Pons (tissue), 1 donor: ENCODE measurements at places on chromosomes 1 and 21.

DNA sequence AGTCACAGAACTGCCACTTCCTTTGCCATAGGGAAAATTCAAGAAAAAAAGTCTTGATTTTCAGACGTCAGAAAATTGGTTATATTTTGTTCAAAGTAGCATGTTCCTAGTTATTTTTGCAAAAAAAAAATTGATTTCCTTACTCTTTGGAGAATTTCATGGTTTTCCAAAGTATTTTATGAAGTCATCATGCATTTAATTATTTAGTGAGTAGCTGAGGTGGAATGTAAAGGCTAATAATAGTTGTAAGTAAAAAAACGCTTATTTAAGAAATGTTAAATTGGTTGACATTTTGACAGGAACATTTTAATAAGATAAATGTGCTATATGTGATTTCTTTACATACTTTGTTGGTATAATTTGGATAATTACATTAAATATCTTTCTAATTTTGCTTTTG is 20.8 kb downstream of the TSEN15 start:
- DNase-seq: no peak

- DNase-seq: no peak
These were observed 2.0 kb upstream of the FCER1A start for GRCh38 chr1:159300146-159300545.

DNA sequence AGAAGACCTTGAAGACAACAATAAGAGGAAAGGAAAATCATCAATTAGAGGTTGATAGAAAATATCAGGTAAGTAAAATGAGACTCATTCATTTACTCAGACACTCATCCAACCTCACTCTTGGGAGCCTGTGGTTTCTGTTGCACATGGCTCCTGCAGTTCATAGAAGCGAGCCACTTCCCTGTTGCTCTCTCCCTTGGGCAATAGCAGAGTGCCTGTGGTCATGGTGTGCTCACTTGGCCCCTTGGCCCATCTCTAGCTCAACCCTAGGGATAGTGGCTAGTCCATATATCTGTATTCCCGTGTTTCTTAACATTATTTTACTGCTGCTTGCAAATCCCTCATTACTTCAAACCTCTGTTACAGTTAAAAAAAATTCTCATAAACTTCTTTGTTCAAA is 368.6 kb downstream of the PTPRC start:
- DNase-seq: no peak

DNA sequence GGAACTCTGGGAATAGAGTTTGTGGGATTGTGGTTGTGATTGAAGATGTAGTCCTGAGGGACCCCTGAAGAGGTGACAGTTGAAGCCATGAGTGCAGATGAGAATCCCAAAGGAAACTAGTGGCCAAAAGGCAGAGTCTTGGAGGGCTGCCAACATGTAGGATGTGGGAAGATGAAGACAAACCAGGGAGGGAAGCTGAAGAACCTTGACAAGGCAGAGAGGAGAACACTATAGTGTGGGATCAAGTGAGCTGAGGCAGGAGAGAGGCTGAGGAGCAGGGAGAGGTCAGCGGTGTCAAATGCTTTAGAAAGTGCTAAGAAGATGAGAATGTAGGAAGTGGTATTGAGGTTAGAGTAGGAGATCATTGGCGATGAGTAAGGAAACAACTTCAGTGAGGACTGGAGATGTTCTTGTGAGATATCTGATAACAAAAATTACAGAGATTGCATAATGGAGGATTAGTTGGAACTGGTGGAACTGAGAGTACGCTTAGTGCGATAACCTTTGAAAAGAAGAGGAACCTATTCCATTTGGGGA is 88.5 kb upstream of the VCAM1 start:
- no peak for DNase-seq

DNA sequence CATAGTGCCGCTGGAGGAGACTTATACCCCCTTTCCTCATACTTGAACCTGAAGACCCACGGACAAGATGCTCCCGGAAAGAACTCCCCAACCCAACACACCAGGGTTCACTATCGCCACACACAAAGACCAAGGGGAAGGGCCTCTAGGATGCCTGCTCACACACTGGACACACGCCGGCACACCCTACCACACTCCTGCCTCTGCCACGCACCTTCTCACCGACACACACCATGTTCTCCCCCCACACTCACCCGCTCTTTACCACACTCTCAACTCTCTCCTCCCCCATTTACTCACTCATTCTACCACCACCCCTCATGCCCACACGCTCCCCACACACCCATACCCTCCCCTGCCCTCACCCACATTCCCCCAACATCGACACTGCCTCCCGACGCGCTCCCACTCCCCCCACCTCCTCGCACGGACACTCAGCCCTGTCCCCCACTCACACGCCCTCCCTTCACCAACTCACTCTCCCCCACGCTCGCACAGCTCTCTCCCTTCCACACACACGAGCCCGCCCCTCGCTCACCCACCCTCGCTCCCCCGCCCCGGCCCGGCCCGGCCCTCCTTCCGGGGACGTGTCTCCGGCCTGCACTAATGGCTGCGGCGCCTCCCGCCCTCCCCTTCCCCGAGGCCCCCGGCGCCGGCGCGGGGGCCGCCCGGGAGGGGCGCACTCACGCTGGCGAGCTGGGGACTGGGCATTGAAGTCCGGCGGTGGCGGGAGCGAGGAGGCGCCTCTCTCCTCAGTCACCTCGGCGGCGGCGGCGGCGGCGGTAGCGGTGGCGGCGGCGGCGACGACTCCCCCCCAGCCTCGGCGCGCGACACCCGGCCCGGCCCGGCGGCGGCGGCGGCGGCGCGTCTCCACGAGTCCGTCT is 626 bp downstream of the PTP4A2 start:
- DNase-seq: peak; percentile 83

DNA sequence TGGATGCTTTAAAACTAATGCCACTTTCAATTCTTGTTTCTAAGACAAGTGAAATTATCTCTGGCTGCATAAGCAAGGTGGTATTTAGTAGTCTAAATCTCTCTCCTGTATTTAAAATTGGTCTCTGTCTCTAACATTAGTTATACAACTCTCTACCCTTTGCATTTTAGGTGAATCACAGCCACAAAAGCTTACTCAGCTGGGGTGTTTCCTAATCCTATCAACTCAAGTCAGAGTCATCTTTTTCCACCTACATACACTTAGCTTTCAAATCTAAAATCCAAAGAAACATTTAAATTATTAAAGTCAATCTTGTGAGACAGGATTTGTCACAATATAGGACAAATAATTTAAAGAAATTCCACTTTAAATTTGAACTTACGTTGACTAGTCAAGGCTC is 255.1 kb upstream of the CXADR start:
- no peak for DNase-seq

DNA sequence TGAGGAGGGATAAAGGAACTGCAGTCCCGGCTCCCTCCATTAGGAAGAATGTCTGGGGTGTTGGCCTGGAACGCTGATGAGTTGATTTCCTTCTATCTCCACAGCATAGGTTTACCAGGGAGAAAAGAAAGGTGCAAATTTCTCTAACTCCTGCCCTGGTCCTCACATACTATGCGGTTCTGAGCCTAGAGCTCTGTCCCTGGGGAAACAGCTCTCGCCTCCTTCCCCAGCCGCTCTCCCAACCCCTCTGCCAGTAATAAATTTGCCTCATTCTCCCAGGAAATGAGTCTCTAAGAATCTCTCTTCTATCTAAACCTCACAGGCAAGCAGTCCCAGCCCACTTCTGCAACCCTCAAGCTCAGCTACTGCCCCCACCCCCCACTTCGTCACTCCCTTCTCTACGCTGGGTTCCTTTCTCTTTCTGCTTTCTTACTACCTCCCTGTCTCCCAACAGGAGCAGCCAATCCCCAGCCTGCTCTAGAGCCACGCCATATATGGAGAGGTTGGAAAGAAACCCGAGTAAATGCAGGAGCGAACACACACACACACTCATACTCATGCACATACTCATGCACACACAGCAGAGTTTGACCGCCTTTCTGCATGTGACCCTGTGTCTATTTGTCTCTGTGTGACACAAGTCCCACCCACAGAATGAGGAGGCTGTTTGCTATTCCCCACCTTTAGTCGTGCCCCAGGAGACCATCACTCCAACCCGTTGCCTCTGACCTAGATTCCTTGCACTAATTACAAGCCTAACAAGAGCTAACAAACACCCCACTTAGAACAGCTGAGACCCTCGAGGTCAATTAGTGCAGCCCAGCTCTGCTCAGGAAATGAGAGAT is 13.4 kb downstream of the PLEKHO1 start:
- DNase-seq: peak; percentile 87

DNA sequence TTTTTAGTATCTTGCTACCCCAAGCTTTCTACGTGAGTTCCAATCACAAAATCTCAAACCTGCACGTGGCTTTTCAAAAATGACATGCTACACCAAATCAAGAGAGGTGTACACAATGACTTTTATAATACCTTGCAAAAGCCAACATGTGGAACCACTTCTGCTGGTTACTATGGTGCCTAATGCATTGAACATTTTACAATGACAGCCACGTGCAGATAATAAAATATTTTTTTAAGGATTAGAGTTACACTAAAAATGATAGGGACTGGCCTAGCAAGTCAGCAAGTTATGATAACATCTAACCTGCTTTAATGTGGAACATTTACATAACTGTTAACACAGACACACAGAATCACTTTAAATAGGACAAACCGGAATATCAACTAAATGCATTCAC is 30.2 kb downstream of the EYA3 start:
- DNase-seq: no peak

- no peak for DNase-seq
These were observed 22.3 kb downstream of the NR5A2 start for GRCh38 chr1:200049810-200050209.

- DNase-seq: no peak
These were observed 114.0 kb downstream of the KCNN3 start for GRCh38 chr1:154755858-154756730.

DNA sequence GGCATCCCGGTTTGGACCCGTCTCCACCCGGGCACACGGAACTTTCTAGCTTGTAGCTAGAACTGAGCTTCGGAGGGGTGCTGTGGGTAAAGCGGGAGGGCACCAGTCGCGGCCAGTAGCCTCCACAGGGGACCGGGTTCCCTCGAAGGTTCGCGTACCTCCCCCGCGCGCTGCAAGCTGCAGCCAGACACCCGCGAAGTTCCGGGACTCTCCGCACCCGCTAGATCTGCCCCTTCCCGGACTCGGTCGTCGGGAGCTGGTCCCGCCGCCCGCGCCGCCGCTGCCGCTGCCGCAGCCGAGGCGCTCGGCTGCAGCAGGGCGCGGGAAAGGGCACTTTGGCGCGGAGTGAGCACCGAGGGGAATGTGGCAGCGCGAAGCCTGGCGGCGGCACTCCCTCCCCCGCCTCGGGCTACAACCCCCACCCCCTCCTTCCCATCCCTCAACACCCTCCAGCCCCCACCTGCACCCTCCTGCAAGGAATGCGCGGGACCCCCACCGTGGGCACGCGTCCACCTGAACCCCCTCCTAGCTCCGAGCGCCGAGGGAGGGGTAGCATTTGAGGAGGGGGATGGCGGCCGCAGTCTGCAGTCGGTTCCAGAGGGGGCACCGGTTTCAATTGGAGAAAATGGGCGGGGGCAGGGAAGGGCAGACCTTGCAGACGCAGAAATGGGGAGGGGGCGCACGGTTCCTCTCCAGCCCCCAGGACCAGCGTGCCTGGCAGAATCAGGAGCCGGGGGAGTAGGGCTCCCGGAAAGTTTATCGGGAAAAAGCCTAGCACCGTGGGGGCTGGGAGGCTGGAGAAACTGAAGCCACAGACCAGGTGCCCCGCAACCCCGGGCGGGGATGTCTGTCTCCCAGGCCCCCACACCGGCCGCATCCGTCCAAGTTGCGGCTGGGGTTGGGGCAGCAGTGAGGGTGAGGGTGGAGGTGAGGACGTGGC is 968 bp downstream of the CSMD2 start:
- DNase-seq: no peak

DNA sequence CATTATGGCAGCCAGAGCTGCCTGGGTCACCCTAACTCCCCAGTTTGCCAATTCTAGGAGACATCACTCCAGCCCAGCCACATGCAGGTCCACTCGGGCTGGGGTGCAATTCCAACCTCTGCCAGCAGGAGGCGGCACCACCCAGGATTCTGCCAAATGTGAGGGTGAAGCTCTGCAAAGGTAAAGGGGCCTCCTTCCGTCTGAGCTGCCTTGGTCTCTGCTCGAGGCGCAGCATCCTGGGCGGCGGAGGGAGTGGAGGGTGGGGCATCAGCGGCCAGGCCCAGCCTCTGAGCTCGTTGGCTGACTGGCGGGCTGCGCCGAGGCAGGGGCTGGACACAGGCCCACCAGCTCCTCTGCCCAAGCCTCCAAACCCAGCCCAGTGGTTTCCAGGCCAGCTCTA is 63.8 kb downstream of the ARHGEF16 start:
- no peak for DNase-seq

DNA sequence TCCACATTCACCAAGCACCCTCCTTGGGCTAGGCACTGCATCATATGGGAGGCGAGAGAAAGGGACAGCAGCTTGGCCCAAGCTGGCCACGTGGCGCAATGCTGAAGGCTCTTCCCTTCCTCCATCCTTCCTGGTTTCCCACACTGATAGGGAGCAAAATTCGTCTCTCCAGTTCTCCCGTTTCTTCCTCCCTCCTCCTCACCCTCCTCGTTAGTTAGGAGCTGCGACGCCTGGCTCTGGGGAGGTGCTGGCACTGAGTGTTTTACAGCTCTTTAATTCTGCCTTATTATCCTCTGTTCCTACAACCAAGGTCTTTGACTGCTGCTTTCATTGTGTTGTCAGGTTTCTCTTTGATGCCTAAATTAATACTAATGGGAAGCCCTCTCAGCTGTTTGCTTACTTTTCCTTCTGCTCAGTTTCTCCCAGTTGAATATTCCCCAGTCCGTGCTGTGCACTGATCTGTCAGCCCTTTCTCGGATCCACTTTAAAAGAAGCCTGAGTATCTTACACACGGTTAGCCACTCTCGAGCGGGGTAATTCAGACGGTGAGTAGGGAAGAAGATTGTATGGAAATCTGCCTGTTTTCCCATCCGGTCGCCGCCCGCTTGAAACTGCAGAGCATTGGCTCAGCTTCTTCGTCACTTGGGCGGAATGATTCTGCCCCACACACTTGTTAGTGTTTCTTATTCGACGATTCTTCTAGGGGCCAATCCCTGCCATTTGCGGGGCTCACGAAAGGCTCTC is 56.2 kb upstream of the SMYD2 start:
- DNase-seq: no peak

GRCh38 chr1:174884038-174884437 is 115.7 kb upstream of the CACYBP start:
- no peak for DNase-seq

DNA sequence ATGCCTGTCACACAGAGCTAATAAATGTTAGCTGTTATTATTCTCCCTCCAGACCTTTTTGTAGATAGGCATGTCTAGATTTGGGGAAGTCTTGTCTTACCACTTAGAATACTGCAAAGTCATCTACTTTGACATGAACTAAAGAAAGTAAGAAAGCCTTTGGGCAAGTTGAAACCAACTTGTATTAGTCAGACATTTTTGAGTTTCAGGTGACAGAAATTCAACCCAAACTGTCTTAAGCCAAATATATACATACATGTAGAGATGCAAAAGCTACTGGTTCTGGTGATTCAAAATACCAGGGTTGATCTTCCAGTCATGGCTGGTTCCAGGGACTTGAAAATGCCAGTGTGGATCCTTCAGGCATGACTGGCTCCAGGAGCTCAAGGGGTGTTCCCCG is 276.8 kb upstream of the TMEM51 start:
- DNase-seq: no peak

DNA sequence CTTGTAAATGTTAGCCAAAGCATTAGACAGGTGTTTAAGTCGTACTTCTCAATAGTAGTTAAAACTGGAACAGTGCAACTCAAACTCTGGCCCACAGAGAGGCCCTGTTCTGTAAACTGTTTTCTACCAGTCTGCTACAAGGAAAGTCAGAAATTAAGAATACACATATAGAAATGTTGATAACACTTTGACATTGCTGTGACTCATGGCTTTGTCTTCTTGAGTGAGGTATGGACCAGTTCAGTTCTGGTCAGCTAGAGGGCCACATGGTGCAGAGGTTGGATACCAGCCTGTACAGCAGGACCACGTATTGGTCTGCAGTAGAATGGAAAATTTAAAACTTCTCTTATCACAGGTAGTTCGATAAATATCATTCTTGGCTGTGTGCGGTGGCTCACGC is 22.3 kb downstream of the ZBTB8B start:
- no peak for DNase-seq
